Activated CD4-positive, alpha-beta T cell treated with anti-CD3 and anti-CD28 coated beads, Interleukin-2, amount 10 ng/mL, durations not matched to agents 24 days and 14 days (primary cell): ENCODE measurements at places on chromosomes 16 and 17.

GRCh38 chr16:3675601-3676130 lies 21.2 kb downstream of the DNASE1 start:
- H3K27me3 ChIP-seq = no peaks in the 10 kb centered on the region
- DNase-seq = no peak
- H3K4me3 ChIP-seq = no peak overlapping the region
- no peaks in the 10 kb centered on the region for H3K4me1 ChIP-seq

DNA sequence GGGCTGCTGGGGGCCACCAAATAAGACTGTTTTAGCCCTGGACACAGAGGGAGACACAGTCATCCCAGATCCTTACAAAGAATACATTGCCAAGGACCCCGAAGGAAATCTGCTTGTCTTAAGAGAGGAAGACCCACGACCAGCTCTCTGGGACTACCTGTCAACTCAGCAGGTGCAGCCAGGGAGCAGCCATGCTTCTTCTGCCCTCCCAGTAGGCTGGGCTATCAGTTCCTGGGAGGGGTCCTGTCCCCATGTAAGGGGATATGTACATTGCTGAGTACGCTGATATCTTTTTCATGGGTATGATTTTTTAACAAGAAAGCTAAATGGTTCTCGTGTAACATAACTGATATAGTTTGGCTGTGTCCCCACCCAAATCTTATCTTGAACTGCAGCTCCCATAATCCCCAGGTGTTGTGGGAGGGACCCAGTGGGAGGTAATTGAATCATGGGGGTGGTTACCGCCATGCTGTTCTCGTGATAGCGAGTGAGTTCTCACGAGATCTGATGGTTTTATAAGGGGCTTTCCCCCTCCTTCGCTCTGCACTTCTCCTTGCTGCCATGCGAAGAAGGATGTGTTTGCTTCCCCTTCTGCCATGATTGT lies 11.3 kb downstream of the SSTR2 start:
- no peaks in the 10 kb centered on the region for H3K36me3 ChIP-seq
- DNase-seq = no peak
- H3K27ac ChIP-seq = no peak overlapping the region
- H3K27me3 ChIP-seq = no peaks in the 10 kb centered on the region

DNA sequence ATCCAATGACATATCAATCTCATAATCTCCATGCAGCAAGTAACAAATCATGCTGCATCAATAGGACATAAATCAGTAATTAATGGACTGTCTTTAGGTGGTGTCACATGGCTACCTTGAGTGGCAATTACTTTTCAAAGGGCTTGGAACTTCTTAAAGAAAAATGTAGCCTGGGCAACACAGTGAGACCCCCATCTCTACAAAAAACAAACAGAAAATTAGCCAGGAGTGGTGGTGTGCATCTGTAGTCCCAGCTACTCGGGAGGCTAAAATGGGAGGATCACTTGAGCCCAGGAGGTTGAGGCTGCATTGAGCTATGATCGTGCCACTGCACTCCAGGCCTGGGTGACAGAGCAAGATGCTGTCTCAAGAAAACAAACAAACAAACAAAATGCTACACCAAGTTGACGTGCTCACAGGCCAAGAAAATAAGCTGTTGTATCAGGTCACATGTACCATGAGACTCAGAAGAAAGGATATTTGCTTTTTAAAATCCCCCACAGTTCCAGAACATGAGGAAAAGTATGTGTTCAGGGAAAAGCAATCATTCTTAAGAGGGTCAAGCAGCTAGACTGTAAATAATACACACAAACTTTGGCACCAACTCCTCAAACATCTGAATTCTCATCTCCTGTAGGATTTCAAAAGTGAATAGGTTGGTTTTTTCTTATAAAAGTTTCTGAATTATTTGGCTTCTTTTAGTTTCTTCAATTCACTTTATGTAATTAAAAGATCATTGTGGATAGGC lies 23.8 kb upstream of the ERN1 start:
- no peaks in the 10 kb centered on the region for H3K27me3 ChIP-seq
- H3K4me1 ChIP-seq = peaks cover 3% of the 10 kb centered on the region
- H3K36me3 ChIP-seq = peaks cover 25% of the 10 kb centered on the region
- no peak overlapping the region for H3K4me3 ChIP-seq
- no peak for DNase-seq

GRCh38 chr16:68346892-68347480 lies 36.2 kb downstream of the PRMT7 start:
- peaks cover 65% of the 10 kb centered on the region for H3K36me3 ChIP-seq
- no peaks in the 10 kb centered on the region for H3K4me1 ChIP-seq
- no peak overlapping the region for H3K4me3 ChIP-seq
- no peak for DNase-seq
- H3K27ac ChIP-seq = no peak overlapping the region

- H3K36me3 ChIP-seq = no peaks in the 10 kb centered on the region
- H3K4me1 ChIP-seq = no peaks in the 10 kb centered on the region
- no peak overlapping the region for H3K4me3 ChIP-seq
- DNase-seq = no peak
- no peaks in the 10 kb centered on the region for H3K27me3 ChIP-seq
Measured at GRCh38 chr17:74123866-74124444, 79.5 kb upstream of the RPL38 start.

- H3K27ac ChIP-seq = no peak overlapping the region
- H3K4me3 ChIP-seq = no peak overlapping the region
Measured at GRCh38 chr17:63035695-63036094, 69.7 kb downstream of the TANC2 start.

- DNase-seq = no peak
- H3K4me1 ChIP-seq = no peaks in the 10 kb centered on the region
- H3K27ac ChIP-seq = no peak overlapping the region
- no peaks in the 10 kb centered on the region for H3K36me3 ChIP-seq
- peaks cover 4% of the 10 kb centered on the region for H3K27me3 ChIP-seq
Measured at GRCh38 chr17:16941072-16942036, 30.6 kb downstream of the TNFRSF13B start.

- H3K4me1 ChIP-seq = peaks cover 4% of the 10 kb centered on the region
- peaks cover 32% of the 10 kb centered on the region for H3K27me3 ChIP-seq
- DNase-seq = no peak
- no peak overlapping the region for H3K4me3 ChIP-seq
- no peaks in the 10 kb centered on the region for H3K36me3 ChIP-seq
Measured at GRCh38 chr17:48970865-48971687, 2.7 kb upstream of the GIP start.
